Skin of body (tissue), 3 donors: ENCODE measurements at places on chromosomes 1 and 21. TPM values are rescaled to one million over a fixed set of nuclear protein-coding genes. Genes with fewer than 3 reads are reported as not detected.

DNA sequence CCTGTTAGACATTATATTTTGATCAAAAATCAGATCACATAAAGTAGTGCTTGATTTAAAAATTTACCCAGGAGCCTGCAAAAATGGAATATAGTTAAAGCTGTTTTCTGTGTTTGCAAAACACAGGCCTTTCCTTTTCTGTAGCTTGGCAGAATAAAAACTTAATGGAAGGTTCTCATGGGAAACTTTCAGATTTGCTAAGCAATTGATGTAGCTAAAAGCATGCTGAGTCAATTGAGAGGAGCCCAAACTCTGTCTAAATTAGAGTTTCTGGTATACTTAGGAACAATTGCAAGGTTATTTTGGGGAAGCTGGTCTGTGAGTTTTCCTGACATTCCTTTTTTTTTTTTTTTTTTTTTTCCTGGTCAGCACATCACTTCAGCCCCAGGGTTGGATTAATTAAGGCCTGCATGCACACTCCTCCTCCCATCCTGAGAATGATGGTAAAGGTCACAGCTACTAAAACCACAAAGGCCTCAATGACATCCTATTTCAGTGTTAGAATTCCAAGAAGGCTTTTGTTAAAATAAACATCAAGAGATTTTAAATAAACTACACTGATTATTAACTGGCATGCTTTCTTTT, 608.7 kb downstream of the PLPP3 start:
- DNase-seq = peak; percentile 18

The LRRC71 gene
- 0.20 TPM for total RNA-seq

DNA sequence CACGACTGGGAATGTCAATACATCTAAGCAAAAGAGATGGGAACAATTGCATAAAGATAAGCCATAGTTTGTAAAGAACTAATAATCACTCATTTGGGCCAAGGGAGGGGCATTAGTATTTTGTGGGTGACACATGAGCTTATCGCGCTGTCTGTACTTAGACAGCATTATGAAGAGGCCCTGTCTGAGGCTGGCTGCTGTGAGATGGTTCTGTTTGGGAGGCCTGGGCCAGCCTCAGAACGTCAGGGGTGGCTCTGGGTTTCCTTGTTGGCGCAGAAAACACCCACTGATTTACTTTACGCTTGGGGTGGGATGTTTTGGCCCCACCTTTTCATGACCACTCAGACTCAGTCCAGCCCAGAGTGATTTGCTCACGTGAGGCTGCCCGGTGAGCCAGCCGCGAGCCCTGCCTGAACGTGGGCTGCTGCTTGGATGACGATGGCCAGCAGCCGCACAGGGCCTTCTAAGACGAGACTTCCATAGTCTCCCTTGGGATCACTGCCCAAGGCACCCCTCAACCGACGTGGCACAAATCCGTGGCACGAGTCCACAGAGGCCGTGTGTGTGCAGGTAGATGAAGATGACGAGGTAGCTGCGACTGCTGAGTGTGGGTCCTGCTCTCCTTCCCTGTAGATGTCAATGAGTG, 18.7 kb downstream of the UMODL1 start:
- DNase-seq = no peak

DNA sequence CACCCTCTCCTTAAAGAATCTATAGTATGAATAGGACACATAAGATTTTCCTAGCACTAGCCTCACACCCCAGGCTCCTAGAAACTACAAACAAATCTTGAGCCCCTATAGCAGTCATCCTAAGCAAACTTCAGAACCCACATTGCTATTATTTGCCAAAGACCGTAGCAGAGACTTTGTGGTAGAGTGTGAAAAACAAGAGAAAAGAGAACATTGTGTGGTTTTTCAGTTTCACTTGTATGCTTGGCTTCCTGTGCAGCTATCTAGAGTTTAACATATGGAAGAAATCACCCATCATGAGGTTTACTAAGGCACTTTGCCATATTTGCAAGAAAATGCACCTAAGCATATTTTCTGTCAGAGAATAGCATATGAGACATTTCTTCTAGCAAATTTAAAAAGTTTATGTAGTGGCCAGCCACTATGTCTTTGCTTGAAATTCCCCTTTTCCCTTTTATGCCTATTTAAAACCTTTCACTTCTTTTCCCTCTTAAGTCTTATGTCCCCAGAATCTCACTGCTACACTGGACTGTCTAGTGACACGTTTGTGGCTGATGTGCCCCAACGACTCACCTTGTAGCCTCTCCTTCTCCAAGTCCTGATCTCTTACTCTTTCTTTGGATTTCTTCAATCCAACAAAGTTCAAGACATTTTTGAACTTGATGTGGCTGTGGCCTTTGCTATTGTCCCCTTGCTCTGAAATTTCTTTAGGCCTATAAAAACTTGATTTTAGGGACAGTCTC, 25.6 kb downstream of the CCDC190 start:
- no peak for DNase-seq

The FNDC5 gene
- total RNA-seq = 25.4 TPM

GRCh38 chr1:18411820-18412641, 68.7 kb upstream of the KLHDC7A start:
- DNase-seq = no peak
